ENCODE measurements at places on chromosomes 3 and 15.

GRCh38 chr15:70493787-70494516 is 269.4 kb downstream of the UACA start:
- peak overlapping the region; percentile 97 for H3K27ac ChIP-seq
- H3K4me3 ChIP-seq: peak overlapping the region; percentile 67
- no peak for DNase-seq
- peaks cover 2% of the 10 kb centered on the region for H3K36me3 ChIP-seq
- peaks cover 26% of the 10 kb centered on the region for H3K27me3 ChIP-seq

GRCh38 chr3:117433427-117433826 is 723.8 kb downstream of the TUSC7 start:
- H3K27me3 ChIP-seq: no peaks in the 10 kb centered on the region
- no peak for DNase-seq
- no peak overlapping the region for H3K4me3 ChIP-seq
- H3K4me1 ChIP-seq: no peaks in the 10 kb centered on the region
- H3K27ac ChIP-seq: no peak overlapping the region

DNA sequence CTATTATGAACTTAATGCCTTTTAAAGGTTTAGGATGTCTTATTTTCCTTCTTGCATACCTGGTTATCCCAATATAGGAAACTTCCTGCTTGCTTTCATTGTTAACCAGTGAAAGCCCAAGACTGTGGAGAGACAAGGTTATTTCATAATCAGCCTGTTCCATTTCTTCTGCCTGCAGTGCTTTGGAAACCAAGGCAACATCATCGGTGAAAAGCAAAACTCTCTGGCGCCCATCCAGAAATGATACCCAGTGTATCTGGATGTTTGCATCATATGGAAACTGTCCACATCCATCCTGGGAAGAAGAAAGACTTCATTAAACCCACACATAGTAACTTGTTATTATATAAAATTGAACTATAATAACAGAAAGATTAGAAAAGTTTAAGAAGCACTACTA is 170.1 kb downstream of the VPS13C start:
- no peak for DNase-seq
- no peaks in the 10 kb centered on the region for H3K27me3 ChIP-seq
- H3K4me3 ChIP-seq: no peak overlapping the region
- H3K4me1 ChIP-seq: peaks cover 4% of the 10 kb centered on the region
- H3K27ac ChIP-seq: no peak overlapping the region

DNA sequence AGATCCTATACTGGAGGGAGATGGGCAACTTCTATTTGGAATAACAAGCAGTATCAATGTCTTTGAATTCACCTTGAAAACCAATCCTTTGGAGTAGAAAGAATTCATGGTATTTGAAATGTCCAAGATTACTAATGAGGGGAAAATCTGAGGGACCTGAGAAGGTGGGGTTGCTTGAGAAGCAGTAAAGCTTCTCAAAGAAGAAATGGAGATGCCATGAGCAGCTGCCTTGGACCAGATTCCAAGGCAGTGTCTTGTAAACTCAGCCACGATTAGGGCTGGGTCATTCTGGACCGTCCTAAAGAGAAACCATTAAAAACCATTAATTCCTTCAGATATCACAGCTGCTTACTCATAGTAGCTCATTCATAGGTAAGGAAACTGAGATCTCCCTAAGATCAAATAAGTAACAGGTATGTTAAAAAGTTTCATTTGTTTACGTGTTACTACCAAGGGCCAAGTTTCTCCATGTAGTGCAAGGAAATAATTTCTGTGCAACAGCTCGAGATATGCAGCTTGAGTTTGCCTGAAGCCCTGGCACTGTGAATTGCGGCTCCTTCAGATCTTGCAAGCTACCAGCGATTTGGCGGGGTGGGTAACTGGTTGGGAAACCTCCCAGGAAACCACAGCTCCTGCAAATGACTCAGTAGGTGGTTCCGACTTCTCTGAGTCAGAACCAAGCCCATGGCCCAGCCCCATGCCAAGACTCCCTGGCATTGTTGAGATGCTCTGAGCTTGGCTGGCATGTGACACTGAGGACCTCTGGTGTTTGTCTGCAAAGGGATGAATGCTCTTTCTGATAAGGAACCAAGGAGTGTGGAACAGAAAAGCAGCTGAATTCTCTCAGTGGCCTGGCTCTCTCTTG is 296.8 kb downstream of the RORA start:
- no peak overlapping the region for H3K27ac ChIP-seq
- H3K27me3 ChIP-seq: peaks cover 7% of the 10 kb centered on the region

DNA sequence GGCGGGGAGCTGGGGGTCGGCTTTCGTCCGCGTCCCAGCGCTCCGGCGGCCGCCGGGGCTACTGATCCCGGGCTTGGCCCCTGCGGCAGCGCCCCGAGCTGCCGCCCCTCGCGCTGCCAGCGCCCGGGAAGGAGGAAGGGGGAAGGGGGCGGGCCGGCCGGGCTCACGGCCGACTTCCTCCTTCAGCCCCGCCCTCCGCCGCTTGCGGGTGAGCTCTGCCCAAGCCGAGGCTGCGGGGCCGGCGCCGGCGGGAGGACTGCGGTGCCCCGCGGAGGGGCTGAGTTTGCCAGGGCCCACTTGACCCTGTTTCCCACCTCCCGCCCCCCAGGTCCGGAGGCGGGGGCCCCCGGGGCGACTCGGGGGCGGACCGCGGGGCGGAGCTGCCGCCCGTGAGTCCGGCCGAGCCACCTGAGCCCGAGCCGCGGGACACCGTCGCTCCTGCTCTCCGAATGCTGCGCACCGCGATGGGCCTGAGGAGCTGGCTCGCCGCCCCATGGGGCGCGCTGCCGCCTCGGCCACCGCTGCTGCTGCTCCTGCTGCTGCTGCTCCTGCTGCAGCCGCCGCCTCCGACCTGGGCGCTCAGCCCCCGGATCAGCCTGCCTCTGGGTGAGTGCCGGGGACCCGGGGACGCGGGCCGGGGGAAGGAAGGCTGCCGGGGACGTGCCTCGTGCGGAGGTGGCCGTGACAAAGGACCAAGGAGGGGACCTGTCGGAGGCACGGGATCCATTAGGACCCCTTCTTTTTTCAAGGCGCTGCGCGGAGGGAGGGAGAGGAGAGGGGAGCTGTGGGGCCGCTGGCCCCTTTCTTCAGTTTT is at the start of gene SEMA4B:
SEMA4B (plus strand) TSS at position 201 of the 814 bp plus-strand sequence; CDS start at position 450, 249 bp downstream.
- H3K36me3 ChIP-seq: no peaks in the 10 kb centered on the region
- peak within 1 kb of the TSS; percentile 76 for H3K4me3 ChIP-seq
- H3K27ac ChIP-seq: peak within 1 kb of the TSS; percentile 62
- H3K27me3 ChIP-seq: no peaks in the 10 kb centered on the region

Measured in activated CD4-positive, alpha-beta memory T cell treated with anti-CD3 and anti-CD28 coated beads for 36 hours (primary cell).